GM19239 (cell line): ENCODE measurements at places on chromosomes 12 and 14.
A peak's percentile ranks its signal among the peaks of the same experiment; 100 is the strongest.

DNA sequence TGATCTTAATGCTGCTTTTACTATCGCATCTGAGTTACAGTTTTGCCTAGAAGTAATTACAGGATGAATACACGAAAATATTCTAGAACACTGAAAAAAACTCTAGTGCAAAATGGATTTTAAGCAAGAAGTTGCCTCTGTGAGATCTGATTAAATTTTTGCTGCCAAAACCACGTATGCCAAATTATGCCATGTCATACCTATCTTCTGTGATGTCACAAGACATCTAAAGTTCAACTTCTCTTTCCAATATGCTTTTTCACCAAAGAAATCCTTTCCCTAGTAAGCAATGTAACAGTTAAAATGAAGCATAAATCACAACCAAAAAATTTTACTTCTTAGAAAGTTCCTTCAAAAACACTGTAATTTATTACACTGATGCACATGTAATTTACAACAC, 39.6 kb downstream of the HECTD4 start:
- no peak for DNase-seq

GRCh38 chr12:99766408-99766807, 118.9 kb downstream of the GARIN6 start:
- no peak for DNase-seq

DNA sequence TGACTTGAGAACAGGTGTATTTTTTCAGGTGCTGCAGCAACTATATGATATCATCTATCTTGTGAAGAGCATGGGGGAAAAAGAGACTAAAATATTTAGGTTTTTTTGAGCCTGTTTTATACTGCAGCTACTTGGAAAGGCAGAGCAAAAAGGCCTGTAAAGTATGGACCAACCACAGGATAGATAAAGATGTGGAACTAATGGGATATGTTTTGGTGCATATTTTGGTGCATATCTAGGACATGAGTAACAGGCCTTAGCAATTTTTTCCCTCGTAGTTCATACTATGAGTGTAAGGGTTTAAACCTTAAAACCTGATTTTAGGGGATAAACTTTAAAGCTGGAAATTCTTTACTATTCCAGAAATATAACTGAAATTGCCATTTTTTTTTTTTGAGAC, 6.0 kb upstream of the GTSF1 start:
- no peak for DNase-seq

GRCh38 chr12:32896432-32897280, at the start of gene PKP2:
Gene PKP2, minus strand, starts transcription at chr12:32896777. Its CDS starts 46 bp downstream, at chr12:32896731.
- peak; percentile 27 for DNase-seq

DNA sequence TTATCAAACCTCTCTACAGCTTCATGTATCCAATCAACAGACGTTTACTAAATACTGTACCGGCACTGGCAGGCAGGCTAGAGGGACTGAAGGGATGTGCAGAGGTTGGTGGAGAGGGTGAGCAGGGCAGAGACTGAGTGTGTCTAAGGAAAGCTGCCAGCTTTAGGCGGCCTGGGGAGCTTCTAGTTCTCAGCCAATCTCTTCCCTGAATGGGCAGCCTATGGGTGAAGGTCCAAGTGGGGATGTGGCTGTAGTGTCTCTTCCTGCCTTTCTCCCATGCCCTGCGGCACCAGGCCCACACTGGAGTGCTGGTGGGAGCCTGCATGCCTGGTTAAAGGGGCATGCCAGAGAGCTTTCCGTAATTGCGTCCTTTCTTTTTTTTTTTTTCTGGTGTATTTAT, 239.8 kb downstream of the CACNA1C start:
- DNase-seq = no peak

- DNase-seq = no peak
Measured at GRCh38 chr14:33660248-33660647, 290.6 kb downstream of the EGLN3 start.
